Activated CD4-positive, alpha-beta T cell treated with anti-CD3 and anti-CD28 coated beads, Interleukin-2, amount 50 U/mL, for 4 hours (primary cell): ENCODE measurements at places on chromosomes 2 and 18.

DNA sequence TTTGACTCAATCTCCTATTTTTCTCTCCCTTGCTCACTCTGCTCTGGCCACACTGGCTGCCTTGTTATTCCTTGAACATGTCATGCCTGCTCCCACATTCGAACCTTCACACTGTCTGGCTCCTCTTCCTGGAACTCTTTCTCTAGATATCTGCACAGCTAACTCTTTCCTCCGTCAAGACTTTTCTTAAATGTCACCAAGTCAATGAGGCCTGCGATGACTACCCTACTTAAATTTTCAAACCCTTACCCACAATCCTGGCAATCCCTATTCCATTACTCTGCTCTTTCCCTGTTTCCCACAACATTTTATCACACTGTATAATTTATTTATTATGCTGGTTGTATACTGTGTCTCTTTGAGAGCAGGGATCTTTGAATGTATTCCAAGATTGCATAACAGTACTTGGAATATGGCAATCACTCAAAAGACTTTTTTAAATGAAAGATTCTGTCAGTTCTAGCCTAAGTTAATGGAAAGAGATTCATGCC is 206.2 kb downstream of the SRBD1 start:
- DNase-seq = no peak

DNA sequence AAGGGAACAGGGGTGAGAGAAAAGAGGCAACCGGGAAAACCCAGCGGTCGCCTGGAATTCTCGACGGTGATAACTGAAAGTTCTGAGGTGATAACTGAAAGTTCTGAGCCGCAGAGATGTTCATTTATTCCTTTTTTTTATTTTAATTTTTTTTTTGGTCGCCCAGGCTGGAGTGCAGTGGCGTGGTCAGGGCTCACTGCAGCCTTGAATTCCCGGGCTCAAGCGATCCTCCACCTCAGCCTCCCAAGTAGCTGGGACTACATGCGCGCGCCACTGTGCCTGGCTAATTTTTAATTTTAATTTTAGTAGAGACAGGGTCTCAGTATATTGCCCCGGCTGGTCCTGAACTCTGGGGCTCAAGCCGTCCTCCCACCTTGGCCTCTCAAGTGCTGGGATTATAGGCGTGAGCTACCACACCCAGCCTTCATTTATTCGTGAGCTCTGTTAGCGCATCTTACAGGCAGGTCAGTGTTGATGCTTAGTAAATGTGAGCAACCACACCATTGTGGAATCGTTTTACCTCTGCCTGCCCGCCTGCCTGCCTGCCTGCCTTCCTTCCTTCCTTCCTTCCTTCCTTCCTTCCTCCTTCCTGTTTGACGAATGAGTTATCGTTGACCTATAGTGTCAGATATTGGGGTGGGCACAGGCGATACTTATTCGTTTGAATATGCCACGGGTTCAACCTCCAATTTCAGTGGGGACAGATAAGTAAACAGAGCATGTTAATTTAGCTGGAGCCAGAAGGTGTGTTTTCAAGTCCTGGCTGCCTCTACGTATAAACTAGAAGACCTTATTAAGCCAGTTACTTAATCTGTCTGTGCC is 557 bp upstream of the E2F6 start:
- DNase-seq = no peak

DNA sequence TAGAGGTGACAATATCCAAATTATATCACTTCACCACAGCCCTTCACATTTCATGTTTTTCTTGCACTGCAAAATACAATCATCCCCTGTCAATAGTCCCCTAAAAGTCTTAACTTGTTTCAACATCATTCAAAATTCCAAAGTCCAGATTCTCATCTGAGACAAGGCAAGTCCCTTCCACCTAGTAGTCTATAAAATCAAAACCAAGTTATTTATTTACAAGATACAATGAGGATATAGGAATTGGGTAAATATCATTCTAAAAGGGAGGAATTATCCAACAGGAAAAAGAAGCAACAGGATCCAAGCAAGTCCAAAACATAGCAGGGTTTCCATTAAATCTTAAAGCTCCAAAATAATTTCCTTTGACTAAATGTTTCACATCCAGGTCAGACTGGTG is 1076.1 kb upstream of the TMEFF2 start:
- no peak for DNase-seq

DNA sequence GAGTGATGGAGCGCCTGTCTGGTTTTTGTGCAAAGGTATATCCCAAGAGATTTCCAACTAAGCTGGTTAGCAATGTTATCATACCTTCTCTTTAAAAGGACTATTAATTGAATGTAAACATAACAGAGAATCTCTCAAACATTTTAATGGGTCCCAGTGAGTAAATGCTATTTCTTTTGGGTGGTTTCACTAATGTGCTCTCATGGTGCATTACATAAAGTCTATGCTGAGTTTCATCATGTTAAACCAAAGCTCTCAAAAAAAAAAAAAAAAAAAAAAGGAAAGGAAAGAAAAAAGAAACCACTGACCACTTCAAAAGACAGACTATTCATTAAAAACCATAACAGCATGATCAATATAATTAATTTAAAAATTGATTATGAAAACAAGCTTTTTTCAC is 119.1 kb upstream of the SCN1A start:
- no peak for DNase-seq

DNA sequence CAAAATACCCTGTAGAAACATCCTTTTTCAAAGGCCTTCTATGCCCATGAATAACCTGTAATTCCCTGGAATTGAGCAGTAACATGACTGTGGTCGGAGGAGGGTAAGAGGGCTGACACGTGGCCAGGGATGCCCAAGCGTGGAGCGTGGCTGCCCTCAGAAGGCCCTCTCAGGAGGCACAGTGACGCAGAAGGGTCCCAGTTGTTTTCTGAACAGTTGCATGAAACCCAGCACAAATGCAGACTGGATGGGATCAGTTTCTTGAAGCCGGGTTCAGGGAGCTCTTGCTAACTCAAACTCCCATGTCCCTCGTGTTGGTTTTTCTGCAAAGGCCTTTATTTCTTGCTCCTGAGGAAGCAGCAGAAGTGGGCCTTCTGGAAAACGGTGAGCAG is 237.0 kb downstream of the ALPK2 start:
- DNase-seq = no peak

DNA sequence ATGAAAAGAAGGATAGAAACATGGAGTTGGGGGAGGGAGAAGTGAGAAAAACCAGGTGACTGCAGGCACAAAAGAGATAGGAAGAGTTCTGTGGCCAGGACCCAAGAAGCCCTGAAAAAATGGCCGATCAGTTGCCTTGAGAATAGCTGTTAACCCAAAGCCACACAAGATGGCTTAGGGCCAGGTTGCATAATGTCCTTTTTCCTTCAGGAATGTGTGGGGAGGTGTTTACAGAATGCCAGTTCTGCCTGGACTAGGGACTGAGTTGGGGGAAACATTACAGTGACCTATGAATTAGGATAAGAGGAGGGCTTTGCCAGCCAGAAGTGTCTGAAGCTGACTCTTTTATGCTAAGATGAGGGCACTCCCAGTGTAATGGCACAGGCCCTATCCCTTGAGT is 17.1 kb downstream of the FAM110C start:
- DNase-seq = no peak

DNA sequence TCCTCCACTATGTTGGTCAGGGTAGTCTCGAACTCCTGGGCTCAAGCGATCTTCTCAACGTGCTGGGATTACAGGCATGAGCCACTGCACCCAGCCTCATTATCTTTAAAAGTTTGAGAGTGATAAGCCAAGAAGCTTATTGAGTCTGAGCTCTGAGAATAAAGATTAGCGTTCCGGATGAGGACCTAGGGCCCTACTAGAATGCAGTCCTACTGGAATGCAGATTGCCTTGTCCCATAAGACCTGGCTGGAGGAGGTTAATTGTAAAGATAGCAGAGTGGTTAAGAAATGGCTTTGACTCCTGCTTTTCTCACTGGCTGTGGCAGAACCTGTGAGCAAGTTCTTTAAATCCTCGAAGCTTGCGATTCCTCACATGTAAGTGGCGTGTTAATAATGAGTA is 4.0 kb downstream of the VWA3B start:
- no peak for DNase-seq

- DNase-seq = no peak
These were observed 652.7 kb upstream of the FANCL start for GRCh38 chr2:58893656-58894351.

GRCh38 chr2:28313220-28313784 is 79.4 kb upstream of the FOSL2 start:
- no peak for DNase-seq

DNA sequence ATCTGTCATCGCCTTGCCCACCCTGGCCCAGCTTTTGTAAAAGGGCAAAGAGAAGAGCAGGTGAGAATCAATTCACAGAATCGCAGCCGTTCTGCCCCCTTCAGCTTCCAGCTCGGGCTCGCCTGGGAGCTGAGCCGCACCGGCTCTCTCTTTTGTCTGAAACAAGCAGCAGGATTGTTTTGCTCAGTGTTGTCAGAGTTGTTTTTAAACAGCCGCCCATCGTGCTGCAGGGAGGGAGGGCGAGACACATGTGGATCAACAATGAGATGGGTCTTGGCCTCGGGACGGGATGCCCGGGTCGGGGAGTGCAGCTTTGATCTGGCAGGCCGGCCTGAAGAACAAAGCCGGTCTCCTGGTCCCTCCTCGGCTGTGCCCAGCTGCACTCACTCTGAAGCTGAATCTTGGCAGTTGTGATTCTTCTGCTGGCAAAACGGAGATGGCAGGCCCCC is 39.7 kb upstream of the HDAC4 start:
- DNase-seq = no peak

GRCh38 chr2:77310416-77310815 is 211.8 kb downstream of the LRRTM4 start:
- no peak for DNase-seq

DNA sequence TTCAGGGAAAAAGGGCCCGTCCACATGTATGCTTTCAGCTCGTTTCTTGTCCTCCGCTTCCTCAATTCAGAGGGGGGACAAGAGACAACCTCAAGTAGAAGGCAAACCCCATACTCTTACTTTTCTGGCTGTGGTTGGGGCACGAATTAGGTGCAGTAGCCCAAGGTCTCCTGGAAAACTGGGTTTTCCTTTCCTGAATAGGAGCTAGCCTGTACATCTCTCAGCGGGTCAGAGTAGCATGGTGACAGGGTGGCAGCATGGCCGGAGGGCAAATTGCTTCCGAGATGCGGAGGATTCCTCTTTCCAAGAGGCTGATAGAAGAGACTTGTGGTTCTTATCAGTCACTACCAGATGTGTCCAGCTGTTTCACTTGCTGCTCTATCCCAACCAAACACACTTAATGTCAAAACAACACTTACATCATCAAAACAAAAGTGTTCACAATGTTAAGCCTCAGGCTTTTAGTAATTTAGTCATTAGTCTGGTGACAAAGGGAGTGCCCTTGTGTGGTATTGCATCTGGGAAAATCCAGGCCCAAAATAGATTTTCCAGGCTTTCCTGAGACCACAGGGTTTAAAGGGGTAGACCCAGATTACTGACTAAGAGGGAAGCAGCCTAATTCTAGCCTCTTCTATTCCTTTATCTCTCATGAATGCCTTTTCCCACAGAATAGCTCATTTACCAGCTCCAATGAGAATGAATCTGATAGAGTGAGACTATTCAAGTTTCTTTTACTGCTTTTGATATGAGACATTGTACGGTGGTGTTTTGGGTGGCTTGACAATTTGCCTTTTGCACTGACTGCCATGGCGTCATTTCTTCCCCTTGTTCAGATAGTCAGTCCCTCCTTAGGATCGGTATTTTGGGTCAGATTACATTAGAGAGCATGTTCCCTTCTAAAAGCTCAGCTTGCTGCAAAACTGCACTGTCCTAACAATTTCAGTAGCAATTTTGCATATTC is 162.0 kb downstream of the LTBP1 start:
- no peak for DNase-seq

GRCh38 chr2:184032983-184033382 is 565.3 kb upstream of the ZNF804A start:
- no peak for DNase-seq

DNA sequence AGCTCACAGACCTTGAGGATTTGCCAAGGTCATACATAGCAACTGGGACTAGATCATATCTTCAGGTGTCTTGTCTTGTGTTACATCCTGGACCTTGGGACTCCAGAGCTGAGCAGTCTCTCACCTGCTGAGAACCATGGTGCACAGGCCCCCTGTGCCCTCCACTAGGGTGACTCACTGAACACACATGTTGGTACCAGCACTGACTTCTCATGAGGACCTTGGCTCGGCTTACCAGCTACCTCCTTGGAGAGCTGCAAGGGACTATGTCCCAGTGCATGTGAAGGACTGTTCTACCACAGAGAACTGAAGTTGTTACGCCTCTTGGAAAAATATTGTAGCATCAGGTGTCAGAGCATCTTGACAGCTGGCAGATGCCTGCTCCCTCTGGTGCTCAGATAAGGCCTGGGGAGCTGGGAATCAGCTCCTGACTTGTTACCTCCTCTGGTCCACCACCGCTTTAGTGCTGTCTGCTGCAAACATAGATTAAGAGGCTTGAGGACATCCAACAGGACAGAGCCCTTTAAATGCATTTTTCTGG is 72.1 kb downstream of the WDSUB1 start:
- no peak for DNase-seq
